ENCODE measurements at places on chromosomes 11 and 22.
A peak's percentile ranks its signal among the peaks of the same experiment; 100 is the strongest.

GRCh38 chr11:12625438-12626071 is 48.7 kb upstream of the TEAD1 start:
- no peak for DNase-seq

DNA sequence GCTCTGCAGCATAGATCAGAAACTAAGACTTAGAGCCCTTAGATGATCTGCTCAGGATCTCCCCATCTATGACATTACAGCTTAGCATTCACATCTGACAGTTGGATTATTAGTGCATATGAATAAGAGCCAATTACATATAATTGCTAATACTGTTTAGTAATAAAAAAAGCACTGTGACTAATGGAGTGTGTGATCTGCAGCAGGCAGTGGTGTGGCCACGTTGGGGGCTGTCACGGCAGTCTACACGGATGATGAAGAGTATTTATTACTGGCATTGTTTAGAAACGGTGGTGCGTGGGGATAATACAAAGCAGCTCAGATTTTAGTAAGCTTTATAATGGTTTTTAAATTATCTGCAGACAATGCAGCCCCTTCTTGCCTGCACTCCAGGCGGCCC is 93.5 kb upstream of the TIMP3 start:
- DNase-seq = no peak

DNA sequence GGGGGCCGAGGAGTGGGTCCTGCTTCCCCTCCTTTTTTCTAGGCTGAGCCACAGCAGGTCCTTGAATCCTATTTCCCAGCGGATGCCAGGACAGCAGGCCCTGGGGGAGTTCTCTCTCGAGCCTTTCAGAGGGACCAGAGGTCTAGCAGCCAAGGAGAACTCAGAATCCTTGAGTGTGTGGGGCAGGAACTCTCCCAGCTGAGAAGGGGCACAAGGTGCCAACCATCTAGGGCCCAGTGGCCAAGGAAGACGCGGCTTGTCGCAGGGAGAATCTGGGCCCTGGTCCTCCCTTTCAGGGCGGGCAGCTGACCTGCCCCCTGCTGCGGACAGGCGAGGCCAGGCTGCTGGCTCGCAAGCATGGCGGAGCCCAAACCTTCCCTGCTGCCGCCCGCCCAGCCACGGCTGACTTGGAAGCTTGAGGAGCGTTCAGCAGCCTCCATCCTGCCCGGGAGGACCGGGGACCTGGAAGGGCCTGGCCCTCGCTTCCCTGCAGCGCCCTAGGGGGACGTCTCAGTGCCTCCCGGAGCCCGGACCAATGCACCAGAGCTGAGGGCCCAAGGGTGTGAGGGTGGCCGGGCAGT is 972 bp upstream of the TSSC4 start:
- DNase-seq = peak; percentile 45

DNA sequence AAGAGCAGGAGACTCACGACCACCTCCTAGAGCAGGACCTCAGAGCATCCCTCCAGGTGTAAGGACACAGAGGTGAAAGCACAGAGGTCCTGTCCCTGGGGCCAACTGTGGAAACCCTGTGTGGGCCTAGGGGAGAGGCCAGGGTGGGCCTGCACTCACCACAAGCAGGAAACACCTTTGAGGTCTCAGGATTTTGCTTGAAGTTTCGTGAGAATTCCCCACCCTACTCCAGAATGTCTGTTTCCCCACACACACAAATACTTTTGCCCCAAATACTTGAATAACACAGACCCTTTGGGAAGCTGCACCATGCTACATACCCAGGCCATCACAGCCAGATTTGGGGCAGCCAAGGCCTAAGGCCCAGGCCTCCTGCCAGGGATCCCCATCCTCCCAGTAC is 18.1 kb downstream of the SLC43A3 start:
- DNase-seq = no peak

GRCh38 chr11:69700278-69701140 is 3.3 kb downstream of the FGF19 start:
- peak; percentile 62 for DNase-seq

GRCh38 chr11:783581-784015 is 6.3 kb downstream of the CEND1 start:
- DNase-seq = peak; percentile 84

GRCh38 chr11:62588966-62589637 is 2.2 kb downstream of the TUT1 start:
- no peak for DNase-seq

DNA sequence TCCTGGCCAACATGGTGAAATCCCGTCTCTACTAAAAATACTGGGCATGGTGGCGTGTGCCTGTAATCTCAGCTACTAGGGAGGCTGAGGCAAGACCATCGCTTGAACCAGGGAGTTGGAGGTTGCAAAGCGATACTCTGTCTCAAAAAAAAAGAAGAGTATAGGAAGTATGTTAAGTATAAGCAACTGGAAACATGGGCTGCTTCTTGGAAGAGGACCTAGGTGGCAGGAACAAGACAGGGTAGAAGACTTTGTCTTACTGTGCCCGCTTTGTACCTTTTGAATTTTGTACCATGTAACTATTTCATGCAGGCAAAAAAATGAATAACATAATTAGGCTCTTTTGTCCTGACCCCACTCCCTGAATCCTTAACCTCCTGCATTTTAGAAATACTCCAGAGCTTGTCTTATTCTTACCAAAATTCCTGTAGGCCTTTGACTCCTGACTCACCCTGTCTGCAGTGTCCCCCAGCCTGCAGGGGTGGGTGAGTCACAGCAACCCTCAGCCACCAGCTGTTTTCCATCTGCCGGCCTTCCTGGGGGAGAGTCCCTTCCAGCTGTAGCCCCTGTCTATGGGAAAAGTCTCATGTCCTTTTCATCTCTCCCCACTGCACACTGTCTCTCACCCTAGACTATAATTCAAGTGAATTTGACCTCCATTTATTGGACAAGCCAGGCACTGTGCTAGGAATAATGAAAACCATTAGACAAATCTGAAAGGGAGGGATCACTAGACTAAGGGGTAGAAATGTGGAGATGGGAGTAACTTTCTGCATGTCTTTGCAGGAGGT is 41.8 kb downstream of the TXN2 start:
- DNase-seq = no peak

- no peak for DNase-seq
These were observed 28.4 kb downstream of the RRP8 start for GRCh38 chr11:6574816-6575715.

GRCh38 chr11:19607656-19608360 is 104.8 kb upstream of the NAV2 start:
- no peak for DNase-seq

DNA sequence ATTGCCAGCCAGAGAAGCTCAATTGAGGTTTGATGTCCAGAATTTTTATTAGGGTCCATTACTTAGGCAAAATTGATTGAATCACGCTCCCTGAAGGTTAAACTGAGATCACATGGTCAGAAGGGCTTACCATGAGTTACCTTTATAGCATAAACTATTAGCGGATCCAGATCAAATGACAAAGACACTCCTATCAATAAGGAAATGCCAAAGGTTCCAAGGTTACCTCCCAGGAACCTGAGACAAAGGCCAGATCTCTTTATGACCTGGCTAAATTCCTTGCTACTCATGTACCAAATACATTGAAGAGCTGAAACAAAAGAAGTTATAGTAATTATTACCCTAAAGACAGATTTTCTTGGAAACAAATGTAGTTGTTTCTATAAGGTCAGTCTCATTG is 27.8 kb upstream of the ANO5 start:
- DNase-seq = no peak

All from endothelial cell (in vitro differentiated cells).